ENCODE measurements at places on chromosomes 2 and 18.

- DNase-seq = no peak
Observed at GRCh38 chr2:169065864-169066517, 3.4 kb upstream of the DHRS9 start.

- DNase-seq = no peak
Observed at GRCh38 chr2:125516496-125517109, 1139.4 kb upstream of the GYPC start.

- no peak for DNase-seq
Observed at GRCh38 chr2:38013158-38013752, 62.7 kb downstream of the CYP1B1 start.

DNA sequence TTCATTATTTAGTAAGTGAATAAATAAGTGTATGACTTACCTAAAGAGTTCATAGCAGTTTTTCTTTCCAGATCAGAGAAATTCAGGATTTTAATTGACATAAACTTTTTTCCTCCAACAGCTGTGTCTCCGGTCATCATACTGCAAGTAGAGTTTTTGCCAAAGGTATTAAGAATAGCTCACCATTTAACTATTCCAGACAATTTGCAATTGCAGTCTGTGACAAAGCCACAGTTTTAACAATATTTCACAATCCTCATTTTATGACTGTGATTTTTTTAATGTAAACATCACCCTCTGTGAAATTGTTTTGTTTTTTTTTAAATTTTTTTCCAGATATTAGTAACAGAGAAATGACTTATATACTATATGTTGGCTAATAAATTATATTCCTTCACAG is 199.1 kb downstream of the TRIB2 start:
- DNase-seq = no peak

DNA sequence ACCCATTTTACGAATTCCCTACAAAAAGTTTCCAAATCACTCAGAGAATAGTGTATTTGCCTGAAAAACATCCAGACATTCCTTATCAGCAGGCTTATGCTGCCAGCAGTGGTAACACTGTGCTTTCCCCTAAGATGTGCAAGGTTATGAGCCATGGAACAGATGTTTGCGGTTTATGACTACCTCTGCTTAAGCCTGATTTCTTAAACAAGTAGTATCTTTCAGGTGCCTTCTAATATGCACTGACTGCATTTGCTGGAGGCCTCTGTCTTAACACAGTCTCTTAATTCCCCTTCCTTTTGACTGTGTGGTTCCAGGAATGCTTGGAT is 54.8 kb downstream of the CDC42EP3 start:
- no peak for DNase-seq

- no peak for DNase-seq
Observed at GRCh38 chr18:70190529-70190928, 15.0 kb downstream of the RTTN start.

DNA sequence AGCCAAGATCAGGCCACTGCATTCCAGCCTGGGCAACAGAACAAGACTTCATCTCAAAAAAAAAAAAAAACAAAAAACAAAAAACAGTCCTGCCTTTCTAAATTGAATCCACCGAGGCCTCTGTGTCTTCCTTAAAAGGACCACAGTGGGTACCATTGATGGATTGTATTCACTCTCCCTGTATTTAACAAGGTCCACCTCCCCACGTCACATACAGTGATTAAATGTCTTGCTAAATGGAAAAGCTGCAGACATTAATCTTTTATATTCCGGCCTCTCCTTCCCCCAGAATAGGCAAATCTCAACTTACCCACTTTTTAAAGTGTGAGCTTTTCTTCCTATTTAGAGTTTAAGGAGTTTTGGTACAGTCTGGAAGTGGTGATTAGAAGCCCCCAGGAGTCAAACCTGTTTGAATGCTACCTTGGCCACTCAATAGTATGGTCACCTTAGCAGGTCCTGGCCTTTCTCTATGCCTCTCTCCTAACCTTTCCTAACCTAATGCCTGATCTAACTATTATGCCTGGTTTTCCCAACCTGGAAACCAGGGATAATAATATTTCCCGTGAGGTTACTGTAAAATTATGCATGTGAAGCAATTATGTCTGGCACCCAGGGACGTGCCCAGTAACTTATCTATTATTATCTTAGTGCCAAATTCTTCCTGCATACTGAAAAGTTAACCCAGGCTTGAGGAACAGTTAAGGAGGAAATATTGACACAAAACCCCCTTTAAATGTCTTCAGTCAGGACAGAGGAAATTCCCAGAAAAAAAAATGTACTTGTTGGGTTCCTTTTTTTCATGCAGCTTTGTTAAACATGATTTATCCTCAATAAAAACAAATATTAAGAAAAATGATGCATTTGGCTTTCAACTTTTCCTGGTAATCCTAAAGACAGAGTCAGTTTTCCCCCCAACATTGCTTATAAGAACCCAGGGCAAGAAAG is 3.1 kb downstream of the NFE2L2 start:
- DNase-seq = no peak

DNA sequence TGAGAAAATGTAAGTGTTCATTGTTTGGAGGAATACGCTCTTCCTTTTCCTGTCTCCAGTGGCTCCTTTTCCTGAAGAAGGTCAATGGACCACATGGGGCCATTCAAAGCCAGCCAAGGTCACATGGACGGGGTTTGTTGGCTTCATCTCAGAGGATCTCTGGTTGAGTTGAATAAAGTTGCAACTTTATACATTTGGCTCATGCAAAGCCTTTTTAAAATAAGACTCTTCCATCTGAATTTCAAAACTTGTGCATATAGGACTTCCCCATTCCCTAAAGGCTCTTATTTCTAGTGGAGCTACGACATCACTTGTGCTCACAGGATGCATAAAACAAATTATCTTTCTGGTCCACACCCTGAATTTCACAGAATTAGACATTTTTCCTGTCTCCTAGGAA is 235.5 kb downstream of the CMPK2 start:
- no peak for DNase-seq

GRCh38 chr18:41113885-41114482 is 841.0 kb upstream of the PIK3C3 start:
- DNase-seq = no peak

Data from stimulated activated CD4-positive, alpha-beta T cell treated with anti-CD3 and anti-CD28 coated beads, Interleukin-1b, Interleukin-23, amount 100 ng/mL, for 1 hour (primary cell).